HL-60 (cell line): ENCODE measurements at places on chromosomes 12 and 14.

DNA sequence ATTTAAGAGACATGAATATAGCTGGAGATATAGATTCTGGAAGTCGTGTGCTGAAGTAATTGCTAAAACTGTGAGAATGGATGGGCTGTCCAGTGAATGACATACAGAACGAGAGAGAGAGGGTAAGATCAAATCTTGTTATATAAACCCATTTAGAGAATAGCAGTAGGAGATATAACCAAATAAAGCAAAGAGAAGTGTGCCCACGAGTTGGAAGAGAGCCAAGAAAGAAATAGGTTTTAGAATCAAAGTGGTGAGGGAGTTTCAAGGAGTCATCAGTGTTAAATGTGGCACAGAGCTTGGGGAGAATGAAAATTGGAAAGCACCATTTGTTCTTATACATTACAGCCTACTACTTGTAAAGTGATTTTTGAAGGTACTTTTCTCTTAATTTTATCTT is 19.2 kb downstream of the TOGARAM1 start:
- DNase-seq = no peak

DNA sequence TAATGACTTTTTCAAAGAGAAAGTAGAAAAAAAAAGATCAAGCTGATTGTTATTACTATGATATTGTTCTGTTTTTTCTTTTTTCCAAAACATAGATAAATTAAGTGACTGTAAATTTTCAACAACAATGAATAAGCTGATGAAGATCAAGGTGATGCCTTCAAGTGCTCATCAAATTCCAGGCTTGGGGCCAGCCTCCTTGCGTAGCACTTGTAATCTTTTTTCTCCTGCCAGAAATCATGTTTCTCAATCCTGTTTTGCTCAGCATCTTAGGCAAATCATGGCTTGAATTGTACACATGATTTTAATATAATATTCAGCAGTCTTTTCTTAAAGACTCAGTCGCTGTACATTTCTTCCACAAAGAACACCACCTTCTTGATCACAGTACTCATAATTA is 333.2 kb downstream of the NPAS3 start:
- no peak for DNase-seq

DNA sequence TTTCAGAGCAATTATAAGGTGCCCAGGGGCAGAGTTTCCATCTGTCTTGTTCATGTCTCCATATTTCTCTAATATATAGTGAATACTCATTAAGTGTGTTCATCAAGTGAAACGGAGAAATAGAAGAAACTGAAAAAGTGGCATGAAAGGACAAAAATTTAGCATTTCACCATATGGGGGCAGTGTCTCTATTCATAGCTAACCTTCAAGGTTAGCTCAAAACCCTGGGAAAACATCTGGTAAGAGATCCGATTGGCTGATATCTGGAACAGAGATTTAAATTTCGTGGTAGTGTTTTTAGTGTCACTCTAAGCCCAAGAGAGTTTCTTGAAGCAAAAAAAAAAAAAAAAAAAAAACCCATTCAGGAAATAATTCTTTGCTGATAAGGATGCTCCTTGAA is 367.5 kb downstream of the DAD1 start:
- no peak for DNase-seq

- no peak for DNase-seq
These were observed 4.8 kb upstream of the RPS6KA5 start for GRCh38 chr14:91065266-91065665.

- no peak for DNase-seq
These were observed 1.9 kb downstream of the SHMT2 start for GRCh38 chr12:57231276-57232021.

GRCh38 chr12:51601241-51601640 is 10.2 kb downstream of the SCN8A start:
- no peak for DNase-seq

DNA sequence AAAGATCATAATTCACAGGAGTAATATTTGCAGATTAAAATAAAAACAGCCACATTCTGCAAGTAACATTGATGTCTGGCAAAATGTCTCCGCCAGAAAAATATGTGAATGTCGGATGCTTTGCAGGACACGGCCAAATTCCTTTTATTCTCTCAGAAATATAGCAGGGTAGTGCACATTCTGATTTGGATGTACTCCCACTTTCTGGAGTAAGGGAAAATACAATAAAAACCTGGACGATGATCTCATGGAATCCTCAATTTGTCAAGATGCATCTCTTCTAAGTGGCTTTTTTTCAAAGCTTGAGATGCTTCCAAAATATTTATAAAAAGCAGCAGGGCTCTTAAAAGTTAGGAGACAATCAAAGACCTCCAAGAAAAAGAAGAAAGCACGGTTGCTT is 133.3 kb downstream of the TBX5 start:
- no peak for DNase-seq

DNA sequence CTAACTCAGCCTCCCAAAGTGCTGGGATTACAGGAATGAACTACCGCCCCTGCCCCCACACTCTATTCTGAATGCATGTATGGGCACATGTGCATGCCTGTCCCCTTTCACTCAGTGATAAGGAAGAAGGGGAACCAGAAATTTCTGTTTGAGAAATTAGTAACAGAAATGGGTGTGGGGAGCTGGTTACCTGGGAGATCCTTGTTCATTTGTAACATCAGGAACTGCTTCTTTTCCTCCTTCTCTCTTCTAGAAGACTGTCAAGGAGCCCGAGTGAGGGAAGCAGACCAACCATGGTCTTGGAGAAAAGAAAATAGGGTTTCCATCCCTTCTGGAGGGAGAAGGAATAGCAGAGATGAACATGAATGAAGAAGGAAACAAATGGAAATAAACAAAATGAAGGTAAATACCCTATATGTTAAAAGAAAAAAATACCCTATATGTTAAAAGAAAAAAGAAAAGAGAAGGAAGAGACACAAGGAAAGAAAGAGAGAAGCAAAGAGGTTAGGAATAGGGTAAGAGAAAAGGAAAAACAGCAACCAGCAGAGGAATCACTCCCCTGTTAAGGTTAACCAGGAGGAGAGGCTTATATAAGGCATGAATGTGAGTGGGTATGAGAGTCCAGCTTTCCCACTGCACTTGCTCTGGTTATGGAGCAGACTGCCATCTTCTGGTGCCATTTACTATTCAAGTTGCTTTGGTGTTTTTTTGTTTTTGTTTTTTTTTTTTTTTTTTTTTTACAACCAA is 3.3 kb downstream of the PPP1R3E start:
- peak; percentile 31 for DNase-seq

- no peak for DNase-seq
These were observed 338.7 kb downstream of the EGLN3 start for GRCh38 chr14:33612197-33612505.

DNA sequence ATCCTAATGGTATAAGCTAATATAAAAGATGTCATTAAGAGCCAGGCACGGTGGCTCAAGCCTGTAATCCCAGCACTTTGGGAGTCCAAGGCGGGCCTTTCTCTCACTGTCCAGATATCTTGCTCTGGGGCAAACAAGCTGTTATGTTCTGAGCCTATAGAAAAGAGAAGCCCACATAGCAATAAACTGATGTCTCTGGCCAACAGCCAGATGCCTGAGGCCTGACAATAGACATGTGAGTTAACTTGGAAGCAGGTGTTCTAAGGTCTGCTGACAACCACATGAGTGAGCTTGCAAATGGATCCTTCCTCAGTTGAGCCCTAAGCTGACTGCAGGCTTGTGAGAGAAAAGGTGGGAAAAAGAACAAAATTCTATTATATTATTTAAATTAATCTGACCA is 25.0 kb downstream of the YAF2 start:
- DNase-seq = peak; percentile 2

GRCh38 chr12:112418273-112418607 is 507 bp upstream of the PTPN11 start:
- no peak for DNase-seq

- no peak for DNase-seq
These were observed 48.5 kb upstream of the RIMBP2 start for GRCh38 chr12:130764475-130765185.

DNA sequence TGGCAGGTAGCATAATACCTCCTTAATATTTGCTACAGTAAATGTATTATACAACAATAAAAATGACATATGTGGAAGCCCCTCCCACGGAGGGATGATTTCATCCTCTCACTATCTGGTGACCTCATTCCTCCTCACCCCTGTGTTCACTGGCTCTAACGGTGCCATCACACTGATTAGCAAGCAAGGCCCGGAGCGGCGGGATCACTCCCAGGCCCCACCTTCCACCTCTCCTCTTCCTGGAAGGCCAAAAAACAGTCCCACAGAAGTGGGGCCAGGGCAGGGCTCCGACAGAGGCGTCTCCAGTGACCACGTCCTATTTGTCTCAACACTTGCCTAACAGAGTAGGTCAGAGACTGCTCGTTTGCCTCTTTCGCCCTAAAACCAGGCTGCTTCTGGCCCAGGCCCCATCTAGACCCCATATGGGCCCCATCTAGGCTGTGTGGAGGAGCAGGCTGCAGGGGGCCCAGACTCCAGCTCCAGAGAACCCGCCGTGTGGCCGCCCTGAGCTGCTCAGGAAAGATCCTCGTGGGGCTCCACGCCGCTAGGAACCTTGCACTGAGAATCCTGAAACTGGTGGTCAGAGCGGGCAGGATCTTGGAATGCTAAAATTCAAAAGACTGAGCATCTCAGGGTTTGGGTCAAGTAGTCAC is 3.7 kb downstream of the SELPLG start:
- peak; percentile 54 for DNase-seq

GRCh38 chr12:3747543-3747942 is 5.4 kb downstream of the CRACR2A start:
- no peak for DNase-seq

DNA sequence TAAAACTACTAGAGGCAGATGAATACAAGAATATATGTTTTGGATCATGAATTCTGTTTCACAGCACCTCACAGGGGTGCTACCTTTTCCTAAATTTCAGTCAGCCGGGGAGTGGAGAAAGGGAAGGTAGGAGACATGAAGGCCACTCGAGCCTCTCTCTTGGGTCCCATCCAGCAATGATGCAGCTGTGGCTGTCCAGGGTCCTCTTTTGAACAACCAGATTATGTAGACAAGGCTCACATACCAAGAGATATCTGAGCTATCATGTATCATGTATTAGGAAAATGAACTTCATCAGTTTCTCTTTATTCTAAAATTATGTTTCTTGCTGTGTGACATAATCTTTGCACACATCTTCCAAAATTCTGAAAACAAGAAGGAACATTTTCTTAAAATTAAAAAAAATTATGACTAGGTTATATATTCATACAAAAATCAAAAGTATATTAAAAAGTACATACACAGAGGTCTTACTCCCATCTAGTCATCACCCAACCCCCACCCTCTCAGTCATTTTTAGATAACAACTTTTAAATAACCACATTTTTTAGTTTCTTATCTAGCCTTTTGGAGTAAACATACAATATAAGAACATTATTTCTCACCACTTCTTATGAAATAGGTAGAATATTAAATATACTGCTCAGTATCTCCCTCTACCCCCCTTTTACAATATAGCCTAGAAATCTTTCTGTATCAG is 88.7 kb downstream of the ACADS start:
- DNase-seq = no peak

DNA sequence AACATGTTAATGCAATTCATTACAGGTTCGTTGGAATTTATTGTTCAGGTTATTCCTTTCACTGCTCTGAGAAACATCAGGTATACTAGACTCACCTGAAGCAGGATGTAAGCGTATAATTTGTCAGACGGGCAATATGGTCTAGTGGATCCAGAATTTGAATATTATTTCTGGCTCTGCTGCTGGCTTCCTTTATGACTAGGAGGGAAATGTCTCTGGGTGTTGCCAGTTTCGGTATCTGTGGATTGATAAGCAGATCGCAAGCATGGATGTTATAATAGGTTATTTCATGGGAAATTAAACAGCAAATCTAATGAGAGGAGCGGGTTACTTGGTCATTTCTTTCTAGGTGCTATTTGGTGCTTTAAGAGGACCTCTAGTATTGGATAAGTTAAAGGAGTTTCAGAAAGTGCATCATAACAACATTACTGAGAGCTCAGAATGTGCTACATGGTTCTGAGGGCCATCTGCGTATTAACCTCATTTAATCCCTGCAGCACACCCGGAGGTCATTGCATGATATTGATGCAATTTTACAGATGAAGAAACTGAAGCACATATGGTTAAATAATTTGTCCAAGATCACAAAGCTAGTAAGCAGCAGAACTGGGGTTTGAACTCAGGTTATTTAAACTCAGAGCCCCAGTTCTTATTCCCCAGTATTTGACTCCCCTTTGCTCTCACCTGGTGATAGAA is 47.3 kb upstream of the BCAT1 start:
- no peak for DNase-seq

GRCh38 chr12:119461636-119462214 is 127.2 kb downstream of the CCDC60 start:
- no peak for DNase-seq

- DNase-seq = no peak
These were observed 262.0 kb downstream of the MED13L start for GRCh38 chr12:116015525-116015924.

DNA sequence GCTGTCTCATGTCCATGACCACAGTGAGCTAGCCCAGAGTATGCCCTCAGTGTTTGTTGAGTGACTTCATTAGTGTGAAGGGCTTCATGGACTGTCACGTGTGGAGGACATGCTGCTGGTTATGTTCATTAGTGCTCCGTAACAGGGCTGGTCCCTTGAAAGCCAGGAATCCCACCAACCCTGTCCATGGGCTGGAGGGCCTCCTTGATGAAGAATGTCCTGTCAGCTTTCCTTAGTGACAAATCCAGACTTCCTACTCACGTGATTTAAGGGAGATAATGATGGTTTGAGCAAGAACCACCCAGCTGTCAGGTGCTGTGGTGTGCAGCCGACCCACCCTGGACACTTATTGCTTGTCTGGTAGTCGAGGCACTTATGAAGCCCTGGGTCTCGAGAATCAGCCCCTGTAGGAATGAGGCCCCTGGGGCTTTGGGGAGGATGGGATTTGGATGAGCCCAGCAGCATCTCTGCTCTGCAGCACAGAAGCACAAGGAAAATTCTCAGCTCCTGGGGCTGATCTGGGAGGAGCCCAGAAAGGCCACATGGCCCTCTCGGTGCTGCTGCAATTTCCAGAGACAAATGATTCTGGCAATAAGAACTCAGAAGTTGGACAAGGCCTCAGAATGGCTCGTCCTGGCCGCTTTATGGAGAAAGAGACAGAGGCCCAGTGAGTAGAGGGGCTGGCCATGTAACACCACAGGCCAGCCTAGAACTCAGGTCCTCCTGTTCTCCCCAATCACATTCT is 37.2 kb upstream of the FAM181A start:
- DNase-seq = no peak

GRCh38 chr12:11673666-11674461 is 24.4 kb downstream of the ETV6 start:
- DNase-seq = no peak

GRCh38 chr12:47789712-47790489 is 16.9 kb downstream of the SLC48A1 start:
- no peak for DNase-seq

DNA sequence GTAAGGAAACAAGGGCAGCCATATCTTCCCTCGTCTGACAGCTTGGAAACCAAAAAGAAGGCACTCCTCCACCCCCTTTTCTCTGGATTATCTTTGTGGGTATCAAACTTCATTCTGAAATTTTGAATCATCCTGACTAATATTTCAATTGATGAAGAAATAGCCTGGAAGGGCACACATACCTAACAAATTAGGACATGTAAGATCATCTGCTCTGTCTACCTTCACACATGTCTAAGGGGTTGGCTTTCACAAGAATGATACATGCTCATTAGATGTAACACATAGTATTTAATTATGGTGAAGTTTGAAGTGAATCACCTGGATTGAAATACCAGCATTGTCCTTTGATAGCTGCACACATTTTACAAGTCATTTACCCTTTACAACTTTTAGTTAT is 348.1 kb upstream of the RPL10L start:
- DNase-seq = no peak

- DNase-seq = no peak
These were observed 293.0 kb downstream of the BTG1 start for GRCh38 chr12:91852634-91853033.
